ENCODE measurements at places on chromosomes 7 and 10.

- no peak for DNase-seq
Observed at GRCh38 chr10:79498291-79498829, 14.0 kb upstream of the EIF5AL1 start.

DNA sequence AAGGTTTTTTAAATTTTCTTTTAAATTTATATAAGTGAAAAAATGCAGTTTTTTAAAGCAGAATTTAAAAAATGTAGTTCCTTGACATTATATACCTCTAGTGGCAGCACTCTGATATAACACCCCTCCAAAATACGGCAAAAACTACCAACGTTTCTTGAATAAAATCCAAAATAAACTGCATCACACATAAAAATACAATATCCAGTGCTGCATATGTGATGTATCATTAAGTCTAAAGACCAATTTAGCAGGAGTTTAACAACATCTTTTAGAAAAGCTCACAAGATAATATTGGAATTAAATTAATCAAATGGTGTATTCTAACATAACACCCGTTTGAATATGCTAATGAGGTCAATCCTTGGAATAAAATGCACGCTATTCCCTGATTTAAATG lies 1.4 kb downstream of the TCERG1L start:
- no peak for DNase-seq

- DNase-seq: no peak
Observed at GRCh38 chr10:79082631-79083596, 14.1 kb downstream of the ZMIZ1 start.

- no peak for DNase-seq
Observed at GRCh38 chr10:125514206-125515162, 168.5 kb downstream of the TEX36 start.

DNA sequence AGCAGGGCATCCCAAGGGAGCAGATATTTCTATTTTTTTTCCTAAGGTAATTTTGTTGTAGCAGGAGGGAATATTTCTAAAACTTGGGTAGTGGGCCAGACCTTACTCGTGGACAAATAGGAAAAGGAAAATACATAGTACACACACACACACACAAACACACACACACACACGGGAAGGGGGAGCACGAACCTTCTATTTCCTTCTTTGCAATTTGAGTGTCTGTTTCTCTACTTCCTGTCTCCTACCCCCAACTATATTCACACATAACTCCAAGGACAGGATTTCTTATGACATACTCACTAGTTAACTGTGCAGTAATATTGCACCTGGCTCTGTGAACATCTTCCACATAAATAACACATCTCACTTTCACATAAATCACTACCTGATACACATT lies 4.4 kb downstream of the LDB1 start:
- DNase-seq: peak; percentile 33

DNA sequence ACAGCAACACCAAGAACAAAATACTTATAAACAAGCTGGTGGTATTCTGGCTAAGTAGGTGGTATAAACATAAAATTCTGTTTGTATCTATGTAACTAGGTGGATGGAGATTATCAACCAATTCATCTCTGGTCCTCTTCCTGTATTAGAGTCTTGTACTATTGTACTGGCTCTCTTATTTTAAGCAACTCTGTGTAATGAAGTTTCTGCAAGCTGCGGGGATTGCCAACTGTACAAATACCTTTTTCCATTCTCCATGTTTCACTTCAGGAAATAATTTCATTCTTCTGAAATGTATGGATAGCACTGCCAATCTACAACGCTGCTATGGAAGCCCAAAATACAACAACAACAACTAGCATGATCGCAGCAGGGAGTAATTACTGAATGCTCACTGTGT lies 44.8 kb downstream of the JAZF1 start:
- no peak for DNase-seq

DNA sequence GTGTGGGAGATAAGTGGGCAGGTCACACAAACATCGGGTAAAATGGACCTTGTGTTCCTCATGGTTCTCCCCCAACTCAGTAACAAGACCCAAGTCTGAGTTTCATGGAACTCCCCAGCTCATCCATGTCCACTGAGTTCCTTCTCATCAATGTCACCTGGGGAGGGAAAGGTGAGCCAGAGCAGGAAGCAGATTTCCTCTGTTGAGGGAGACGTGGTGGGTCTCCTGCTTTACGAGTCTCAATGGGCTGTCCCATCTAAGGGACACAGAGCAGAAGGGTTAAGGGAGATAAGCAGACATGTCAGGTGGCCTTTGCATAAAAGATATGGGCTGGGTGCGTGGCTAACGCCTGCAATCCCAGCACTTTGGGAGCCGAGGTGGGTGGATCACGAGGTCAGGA lies 56.5 kb upstream of the SORCS3 start:
- DNase-seq: no peak

- no peak for DNase-seq
Observed at GRCh38 chr10:72511459-72511858, 114.4 kb downstream of the MICU1 start.

DNA sequence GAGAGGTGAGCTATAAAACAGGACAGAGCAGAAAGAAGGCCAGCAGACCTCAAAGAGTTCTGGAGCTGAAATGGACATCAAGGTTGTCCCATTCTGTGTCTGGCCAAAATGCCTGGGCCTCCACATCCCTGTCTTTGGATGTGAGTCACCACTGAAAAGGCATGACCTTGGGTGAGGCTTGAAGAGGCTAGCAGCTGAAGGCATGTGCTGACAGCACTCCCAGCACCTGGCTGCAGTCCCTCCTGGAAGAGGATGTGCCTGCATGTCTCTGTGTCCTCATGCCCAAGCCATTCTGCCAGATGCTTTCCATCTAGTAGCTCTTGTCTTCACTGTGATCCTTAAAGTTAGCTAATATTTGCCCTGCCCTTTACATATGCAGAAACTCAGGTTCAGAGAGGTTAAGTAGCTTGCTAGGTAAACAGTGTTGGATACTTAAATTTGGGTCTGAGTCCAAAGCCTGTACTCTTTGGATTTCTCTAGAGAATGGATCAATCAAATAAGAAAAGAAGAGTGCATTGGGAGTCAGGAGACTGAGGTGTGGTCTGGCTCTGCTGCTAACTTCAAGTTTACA lies 35.8 kb downstream of the HECW1 start:
- no peak for DNase-seq

GRCh38 chr7:156524818-156525597 lies 115.6 kb upstream of the RNF32 start:
- no peak for DNase-seq

DNA sequence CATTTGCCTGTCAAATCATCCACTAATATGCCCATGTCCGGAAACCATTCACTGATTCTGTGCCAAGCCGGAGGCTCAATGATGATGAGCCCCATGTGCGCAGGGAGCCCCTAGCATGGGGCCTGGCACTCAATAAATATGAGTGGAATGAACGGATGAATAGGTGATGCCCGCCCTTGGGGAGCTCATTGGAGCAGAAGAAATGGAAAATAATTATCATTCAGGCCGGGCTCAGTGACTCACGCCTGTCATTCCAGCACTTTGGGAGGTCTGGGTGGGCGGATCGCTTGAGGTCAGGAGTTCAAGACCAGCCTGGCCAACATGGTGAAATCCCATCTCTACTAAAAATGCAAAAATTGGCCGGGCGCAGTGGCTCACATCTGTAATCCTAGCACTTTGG lies 11.0 kb downstream of the RHBDD2 start:
- DNase-seq: no peak

- no peak for DNase-seq
Observed at GRCh38 chr10:26172131-26172530, 44.4 kb upstream of the GAD2 start.

DNA sequence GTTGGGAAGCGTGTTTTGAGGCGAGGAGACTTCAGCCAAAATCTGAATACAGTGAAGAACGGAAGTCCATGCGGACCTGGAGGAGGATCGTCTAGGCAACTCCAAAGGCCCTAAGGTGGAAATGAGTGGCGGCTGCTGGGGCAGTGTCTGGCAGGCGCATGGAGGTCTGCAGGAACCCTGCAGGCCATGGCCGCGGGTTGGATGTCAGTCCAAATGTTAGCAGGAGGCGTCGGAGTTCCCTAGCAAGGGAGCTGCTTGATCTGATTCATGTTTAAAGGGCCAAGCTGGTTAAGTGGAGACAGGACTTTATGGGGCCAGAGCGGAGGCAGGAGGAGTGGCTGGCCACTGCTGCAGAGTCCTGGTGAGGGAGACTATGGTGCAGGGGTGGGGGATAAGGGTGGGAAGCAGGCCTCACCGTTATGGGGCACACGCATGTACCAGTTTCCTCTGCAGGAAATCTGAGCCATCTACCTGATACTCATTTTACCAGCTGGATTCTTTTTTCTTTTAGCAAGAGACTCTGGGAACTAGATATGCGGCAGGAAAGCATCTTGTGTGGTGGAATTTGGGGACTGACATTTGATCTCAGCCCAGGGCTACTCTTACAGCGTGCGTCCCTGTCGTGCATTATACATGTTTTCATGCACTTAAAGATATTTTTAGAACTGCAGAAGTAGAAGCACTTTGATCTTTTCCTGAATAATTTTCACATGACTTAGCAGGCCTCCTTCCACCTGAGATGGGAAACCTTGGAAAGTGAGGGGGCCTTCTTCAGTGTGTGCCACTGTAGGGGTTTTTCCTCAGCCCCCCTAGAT lies 6.6 kb upstream of the REPIN1 start:
- no peak for DNase-seq

- DNase-seq: no peak
Observed at GRCh38 chr10:49734676-49735075, 27.4 kb downstream of the OGDHL start.

DNA sequence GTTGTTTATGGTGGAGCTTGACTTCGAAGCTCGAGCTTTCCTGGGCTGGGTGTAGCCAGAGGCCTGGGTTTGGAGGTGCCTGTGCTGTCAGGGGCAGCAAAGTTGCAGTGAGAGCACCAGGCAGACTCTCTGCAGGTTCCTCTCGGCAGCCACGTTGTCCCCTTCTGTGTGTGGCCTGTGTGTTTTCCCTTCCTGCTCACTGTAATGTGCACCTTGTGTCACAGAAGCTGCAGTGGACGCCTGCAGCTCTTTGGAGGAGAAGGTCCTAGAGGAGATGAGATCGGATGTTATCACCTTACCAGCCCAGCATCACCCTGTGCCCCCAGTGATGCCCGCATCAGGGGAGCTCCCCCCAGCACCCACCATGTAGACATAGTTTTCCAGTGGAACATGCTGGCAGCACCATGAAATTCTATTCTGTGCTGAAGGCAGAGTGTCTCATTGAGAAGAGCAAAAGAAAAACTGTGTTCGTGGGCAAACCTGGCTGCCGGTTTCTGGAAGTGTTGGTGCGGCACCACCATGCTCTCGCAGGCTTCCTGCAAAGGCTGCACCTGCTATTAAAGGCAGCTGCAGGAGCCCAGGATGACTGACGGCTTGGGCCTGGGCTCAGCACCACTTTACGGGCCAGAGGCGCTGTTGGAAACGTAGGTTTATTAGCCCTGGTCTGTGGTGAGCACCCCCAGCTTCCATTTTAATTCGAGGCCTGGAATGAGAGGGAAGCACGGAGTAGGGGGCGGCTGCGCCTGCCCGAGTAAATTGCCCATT lies 609.8 kb upstream of the FOXK1 start:
- no peak for DNase-seq

DNA sequence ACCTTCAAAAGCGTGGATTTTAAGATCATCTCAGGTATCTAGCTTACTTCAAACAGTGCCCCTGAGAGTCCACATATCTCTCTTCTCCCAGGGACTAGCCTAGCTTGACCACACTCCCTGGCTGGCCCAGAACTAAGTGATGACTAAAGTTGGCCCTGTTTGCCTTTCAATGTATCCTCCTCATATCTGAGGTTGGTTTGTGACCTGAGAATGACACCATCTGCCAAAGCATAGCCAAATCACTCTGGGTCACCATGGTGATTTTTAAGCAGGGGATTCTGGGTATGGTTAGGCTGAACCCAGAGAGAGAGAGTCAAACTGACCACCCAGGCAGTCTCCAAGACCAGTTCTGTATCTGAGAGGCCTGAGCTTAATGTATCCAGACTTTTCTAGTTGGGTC lies 16.2 kb downstream of the CNNM1 start:
- no peak for DNase-seq

DNA sequence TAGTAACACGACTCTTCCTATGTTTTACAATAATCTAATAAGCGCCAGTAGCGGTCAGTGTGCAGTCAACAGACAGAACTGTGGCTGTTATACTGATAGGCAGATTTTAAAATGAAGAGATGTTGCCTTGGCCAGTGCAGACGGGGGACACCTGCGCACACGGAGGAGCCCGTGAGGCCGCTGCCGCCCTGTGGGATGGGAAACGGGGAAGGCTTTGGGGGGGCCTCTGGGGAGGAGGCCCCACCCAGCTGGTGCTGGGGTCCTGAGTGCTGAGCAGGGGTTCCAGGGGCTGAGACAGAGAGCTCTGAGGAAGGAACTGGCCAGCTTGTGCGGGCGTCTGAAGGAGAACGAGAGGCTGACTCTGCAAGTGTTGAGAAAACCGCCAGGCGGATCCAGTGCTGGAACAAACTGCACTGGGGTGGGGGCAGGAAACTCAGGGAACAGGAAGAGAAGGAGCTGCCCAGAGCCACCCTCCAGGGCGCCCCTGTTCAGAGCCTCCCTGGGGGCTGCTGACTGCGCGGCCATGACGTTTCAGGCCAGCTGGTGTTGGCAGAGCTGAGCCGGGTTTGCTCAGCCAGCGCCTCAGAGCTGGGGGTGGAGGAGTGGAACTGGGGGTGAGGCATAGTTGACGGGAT lies 426.4 kb downstream of the TCERG1L start:
- no peak for DNase-seq

DNA sequence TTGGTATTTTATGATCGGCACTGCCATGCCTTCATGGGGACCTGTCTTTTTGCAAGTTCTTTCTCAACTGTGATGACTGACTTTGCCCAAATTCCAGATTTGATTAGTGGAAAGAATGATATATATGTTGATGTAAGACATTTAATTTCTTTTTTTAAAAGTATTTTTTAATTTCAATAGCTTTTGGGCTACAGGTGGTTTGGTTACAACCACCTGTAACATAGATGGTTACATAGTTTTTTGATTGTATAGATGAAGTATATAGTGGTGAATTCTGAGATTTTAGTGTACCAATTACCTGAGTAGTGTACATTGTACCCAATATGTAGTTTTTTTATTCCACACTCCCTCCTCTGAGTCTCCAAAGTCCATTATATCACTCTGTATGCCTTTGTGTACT lies 69.6 kb downstream of the MCU start:
- no peak for DNase-seq

- DNase-seq: peak; percentile 15
Observed at GRCh38 chr10:9060314-9060713, 1005.8 kb downstream of the GATA3 start.

GRCh38 chr7:100649826-100650565 lies 6.3 kb downstream of the ACTL6B start:
- DNase-seq: no peak

GRCh38 chr10:25076506-25077177 lies 60.2 kb downstream of the THNSL1 start:
- DNase-seq: no peak

GRCh38 chr7:50467817-50468610 lies 17.9 kb upstream of the FIGNL1 start:
- peak; percentile 79 for DNase-seq

DNA sequence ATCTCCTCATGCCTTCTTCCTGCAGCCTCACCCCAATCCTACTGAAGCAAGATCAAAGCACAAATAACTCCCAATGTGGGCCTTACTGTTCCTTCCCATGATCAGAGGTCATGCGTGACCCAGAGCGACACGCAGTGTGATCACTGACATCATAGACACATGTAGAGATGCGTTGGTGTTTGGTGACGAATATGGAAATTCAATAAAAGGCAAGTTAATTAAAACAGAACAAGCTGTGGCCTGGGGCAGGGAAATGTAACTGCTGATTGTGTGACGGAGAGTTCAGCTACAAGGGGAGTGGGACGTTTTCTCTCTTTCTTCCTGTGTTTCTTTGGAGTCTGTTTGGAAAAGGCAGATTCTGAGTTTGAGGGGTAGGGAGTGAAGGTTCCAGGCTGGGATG lies 34.8 kb upstream of the CARD11 start:
- DNase-seq: no peak

- DNase-seq: no peak
Observed at GRCh38 chr7:75967487-75967997, 26.9 kb downstream of the TMEM120A start.

Measured in CD4-positive, alpha-beta T cell treated with Interleukin-12 subunit alpha and Interleukin-12 subunit beta, for 1 hour (primary cell).